ENCODE measurements at places on chromosomes 7 and 10. TPM values are rescaled to one million over a fixed set of nuclear protein-coding genes. Genes with fewer than 3 reads are reported as not detected.

The WAPL gene
- total RNA-seq, result 47.2 TPM

The TFPI2 gene
- 59.6 TPM for total RNA-seq

The SORBS1 gene
- 1.6 TPM for total RNA-seq

The FAM131B gene
- total RNA-seq, result 3.2 TPM

The FOXP2 gene
- total RNA-seq, result 0.26 TPM

The TMEM139 gene
- total RNA-seq, result 0.23 TPM

The LRRC4 gene
- total RNA-seq, result 0.03 TPM

The VPS37D gene
- 5.7 TPM for total RNA-seq

The ANKRD7 gene
- 0.20 TPM for total RNA-seq

The HNRNPH3 gene
- total RNA-seq, result 26.4 TPM

The CREB5 gene
- total RNA-seq, result 7.6 TPM

The AEBP1 gene
- 333 TPM for total RNA-seq

The TMEM229A gene
- 0.07 TPM for total RNA-seq

Measured in smooth muscle cell of the pulmonary artery (primary cell).